ENCODE measurements at places on chromosomes 2 and 18.

DNA sequence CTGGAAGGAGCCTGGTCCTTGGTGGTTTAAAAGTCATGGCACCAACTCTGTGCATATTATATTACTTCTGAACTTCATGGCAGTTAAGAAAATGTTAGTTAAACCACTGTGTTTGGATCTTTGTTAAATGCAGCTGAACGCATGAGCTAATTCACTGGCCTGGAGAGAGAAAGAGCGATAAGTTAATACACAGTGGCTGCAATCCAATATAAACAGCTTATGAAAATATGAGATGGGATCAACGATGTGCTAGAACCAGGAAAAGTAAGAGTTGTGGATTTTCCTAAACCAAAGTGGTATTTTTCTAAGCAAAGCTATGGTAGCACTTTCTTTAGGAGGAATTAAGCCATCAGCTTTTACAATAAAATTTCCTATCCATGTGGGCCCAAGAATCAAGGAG is 326.7 kb downstream of the MTX2 start:
- no peak for DNase-seq

DNA sequence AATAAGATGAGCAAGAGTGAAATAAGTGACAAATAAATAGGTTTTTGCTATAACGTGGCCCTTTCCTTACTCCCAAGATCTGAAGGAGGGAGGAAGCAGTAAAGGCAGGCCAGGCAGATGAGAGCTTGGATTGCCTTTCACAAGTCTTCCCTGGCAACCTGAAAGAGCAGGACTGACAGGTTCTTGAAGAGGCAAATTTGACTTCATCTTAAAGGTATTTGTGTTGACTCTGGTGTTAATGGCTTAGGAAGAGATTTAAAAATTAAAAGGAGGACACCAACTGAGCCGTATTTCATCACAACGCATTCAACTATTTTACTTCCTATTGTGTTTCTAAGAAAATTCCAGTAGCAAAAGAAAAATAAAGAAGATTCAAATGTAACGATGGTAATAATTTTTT is 3.2 kb downstream of the STRN start:
- no peak for DNase-seq

DNA sequence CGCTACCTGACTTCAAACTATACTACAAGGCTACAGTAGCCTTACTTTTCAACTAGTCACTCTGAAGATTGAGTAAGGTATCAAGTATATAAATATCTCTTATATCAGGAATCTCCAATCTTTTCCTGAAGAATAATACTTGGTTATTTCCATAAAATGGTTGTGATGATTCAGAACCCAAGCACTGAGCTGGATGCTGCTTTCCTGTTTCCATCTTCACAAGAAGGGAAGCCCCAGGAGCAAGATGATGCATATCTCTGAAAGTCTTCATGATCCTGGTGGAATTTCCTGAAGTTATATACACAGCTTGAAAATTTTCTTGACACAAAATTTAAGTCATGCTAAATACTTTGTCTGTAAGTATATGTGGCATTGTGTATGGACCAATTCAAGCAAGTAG is 243.9 kb upstream of the TANK start:
- DNase-seq: no peak

- DNase-seq: no peak
Measured at GRCh38 chr2:47512581-47513083, 109.7 kb downstream of the MSH2 start.

DNA sequence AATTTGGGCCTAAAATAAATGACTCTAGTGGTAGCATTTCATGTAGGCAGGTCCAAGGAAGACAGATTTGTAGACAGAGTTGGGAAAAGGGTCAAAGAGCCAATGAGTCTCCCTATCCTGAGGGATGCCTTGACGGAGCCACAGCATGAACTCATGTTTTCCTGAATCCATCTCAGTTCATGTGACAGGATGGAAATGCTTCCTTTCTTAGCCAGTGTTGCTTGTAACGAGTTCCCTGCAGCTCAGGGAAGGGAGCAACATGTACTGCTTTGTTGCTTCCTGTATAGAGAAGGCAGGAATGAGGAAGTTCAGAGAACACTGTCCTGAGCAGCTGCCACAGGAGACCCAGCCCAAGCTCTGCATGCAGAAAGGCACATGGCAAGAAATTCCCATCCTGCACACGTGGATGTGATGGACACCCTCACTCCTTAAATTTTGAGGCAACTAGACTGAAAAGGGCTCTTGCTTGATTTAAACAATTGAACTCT is 27.9 kb downstream of the TMEM17 start:
- peak; percentile 30 for DNase-seq

GRCh38 chr2:73252238-73253027 is 18.3 kb downstream of the CCT7 start:
- DNase-seq: no peak

GRCh38 chr2:58427572-58428095 is 186.5 kb upstream of the FANCL start:
- peak; percentile 6 for DNase-seq

DNA sequence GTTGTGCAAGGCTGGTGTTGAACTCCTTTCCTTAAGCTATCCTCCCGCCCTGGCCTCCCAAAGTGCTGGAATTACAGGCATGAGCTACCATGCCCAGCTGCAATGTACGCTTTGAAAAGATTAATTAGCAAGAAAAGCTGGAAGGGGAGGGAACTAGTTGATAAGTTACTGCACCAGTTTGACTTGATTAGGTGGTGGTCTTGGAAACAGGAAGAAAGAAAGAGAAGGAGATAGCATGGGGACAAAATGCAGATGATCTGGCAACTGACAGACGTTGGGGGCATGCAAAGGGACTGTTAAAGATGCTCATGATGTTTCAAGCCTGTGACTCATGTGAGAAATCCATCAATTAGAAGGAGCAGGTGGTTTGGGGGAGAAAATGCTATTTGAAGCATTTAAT is 68.6 kb downstream of the PLEKHM3 start:
- DNase-seq: no peak

GRCh38 chr2:167253025-167253424 is 364.7 kb downstream of the XIRP2 start:
- no peak for DNase-seq

GRCh38 chr2:240205348-240205747 is 64.9 kb upstream of the OTOS start:
- no peak for DNase-seq

DNA sequence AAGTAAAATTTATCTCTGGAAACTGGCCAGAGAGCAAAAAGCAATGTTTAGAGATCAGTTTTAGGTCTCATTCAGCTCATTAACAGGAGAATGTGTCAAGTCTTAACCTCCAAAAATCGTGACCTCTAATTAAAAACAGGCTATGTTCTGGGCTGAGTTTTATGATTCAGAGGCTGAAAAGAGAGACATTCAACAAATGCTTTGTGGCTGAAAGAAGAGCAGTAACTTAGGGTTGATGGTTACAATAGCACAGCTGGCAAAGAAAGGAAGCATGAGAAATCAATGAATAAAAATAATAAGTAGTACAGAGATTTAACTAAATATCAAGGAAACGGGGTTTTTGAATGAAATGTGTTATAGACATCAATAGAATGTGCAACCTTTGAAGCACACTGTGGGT is 13.1 kb downstream of the TGIF1 start:
- DNase-seq: no peak

- DNase-seq: peak; percentile 73
Measured at GRCh38 chr2:60213865-60214625, 339.4 kb downstream of the BCL11A start.

- no peak for DNase-seq
Measured at GRCh38 chr2:102619414-102620319, at the start of gene SLC9A2. Gene SLC9A2 (plus strand): TSS chr2:102619553. CDS start chr2:102619849, 296 bp downstream.

DNA sequence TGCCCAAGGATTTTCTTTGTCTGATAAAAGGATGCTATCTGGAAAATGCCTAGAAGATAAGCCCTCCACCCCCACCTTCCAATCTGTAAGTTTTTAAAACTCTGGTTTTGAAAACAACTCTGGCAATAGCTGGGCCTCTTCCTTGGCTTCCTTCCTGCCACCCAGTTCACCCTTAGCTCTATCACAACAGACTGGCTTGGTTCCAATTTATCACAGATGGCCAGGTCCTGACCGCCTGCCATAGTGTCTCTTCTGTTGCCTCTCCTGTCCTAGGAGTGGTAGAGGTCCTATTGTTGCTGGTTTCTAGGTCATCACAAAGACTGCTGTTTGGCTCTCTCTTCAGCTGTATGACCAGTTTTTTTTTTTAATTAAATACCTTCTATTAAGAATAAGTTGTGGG is 1727.9 kb upstream of the SLC39A10 start:
- no peak for DNase-seq

DNA sequence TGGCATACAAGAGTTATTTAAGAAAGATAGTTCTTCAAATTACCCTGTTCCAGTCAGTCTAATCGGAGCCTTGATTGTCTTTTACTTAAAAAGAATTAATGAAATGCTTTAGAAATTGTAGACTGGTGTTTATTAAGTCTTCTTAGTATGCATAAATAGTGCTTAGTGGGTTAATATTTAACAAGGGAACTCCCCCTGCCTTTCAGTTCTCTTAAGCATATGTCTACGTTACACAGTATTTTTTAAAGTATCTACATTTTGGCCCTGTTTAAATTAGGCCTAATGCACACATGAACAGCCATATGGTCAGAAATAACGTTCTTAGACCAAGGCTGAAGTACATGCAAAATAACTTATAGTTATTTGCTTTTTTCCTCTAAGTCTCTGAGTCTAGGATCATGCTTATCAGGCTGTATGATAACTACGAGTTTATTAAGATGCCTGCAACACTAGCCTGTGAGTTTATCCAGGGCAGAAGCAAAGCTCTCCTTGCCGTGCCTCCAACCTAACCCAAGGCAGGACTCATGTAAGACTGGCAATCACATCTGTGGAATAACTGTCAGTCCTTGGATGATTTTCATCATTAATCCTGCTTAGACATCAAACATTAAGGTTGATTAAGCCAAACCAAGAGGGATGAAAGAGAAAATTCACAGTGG is 6.7 kb downstream of the BCL2 start:
- no peak for DNase-seq

GRCh38 chr2:40403233-40403836 is 48.6 kb downstream of the SLC8A1 start:
- DNase-seq: no peak

DNA sequence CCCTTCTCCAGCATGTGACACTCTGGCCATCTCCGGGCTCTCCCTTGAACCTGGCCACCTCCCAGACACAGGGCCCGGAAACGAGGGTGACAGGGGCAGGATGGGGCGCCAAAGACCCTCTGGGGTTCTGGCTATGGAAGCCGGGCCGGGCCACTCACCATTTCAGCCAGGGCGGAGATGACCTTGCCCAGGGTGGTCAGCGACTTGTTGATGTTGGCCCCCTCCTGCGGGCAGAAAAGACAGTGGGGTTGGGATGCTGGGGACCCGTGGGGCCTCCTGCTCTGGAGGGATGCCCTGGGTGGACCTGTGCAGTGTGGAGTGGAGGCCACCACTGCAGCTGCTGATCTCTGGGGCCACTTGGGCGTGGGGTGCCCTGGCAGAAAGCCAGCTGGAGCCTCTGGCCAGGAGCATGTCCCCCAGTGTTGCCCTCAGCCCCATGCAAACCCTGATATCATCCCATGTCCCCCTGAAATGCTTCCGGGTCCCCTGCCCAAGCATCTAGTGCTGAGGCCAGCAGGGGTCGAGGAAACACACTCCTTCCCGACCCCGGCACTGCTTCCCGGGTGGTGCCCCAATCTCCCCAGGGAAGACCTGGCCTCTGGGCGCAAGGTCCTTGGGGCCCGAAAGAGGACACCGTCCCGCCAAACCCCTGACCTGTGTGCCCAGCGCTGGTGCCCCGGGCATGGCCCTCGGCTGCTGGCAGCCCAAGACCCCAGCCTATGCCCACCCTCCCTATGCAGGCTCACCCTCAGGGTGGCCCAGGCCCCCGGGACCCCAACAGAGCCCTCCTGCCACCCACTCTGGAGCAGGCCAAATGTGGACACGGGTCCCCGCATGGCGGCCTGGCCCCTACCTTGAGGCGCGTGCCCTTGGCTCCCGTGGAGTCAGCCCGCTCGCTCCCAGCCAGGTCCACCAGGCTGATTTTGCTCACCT is 36.9 kb downstream of the KIF1A start:
- DNase-seq: no peak

- DNase-seq: no peak
Measured at GRCh38 chr2:3149441-3150217, 228.0 kb downstream of the EIPR1 start.

DNA sequence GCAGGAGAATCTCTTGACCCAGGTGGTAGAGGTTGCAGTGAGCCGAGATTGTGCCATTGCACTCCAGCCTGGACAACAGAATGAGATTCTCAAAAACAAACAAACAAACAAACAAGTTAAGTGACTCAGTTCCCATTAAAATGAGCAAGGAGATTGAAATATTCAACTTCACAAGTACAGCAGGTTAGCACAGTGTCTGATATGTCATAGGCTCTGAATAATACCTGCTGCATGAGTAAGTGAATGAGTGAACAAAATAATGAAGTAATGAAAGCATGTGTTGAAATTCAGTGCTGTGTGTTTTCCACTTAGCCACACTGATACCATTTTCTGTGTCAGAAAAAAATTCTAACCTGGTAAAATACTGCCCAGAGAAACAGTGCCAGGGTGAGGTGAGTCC is 41.9 kb upstream of the SETBP1 start:
- no peak for DNase-seq

DNA sequence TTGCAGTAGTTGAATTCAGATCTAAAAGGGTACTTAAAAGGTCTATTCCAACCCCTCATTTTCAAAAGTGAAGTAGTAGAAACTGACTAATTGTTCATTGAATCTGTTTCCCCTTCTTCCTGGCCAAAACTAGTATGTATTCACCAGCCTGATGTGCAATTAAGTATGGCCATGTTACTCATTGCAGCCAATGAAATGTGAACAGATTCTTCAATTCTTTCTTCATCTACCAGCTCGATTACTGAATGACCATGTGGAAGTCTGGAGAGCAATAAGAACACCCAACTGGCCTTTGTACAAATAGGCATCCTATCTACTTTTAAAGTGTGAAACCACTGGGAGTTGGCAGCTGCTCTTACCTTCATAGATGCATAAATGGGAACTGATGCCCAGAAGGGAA is 449.0 kb upstream of the ID2 start:
- DNase-seq: peak; percentile 29

- peak; percentile 17 for DNase-seq
Measured at GRCh38 chr2:36409935-36410334, 54.4 kb downstream of the CRIM1 start.

GRCh38 chr2:126909366-126909765 is 10.7 kb downstream of the TEX51 start:
- DNase-seq: no peak

DNA sequence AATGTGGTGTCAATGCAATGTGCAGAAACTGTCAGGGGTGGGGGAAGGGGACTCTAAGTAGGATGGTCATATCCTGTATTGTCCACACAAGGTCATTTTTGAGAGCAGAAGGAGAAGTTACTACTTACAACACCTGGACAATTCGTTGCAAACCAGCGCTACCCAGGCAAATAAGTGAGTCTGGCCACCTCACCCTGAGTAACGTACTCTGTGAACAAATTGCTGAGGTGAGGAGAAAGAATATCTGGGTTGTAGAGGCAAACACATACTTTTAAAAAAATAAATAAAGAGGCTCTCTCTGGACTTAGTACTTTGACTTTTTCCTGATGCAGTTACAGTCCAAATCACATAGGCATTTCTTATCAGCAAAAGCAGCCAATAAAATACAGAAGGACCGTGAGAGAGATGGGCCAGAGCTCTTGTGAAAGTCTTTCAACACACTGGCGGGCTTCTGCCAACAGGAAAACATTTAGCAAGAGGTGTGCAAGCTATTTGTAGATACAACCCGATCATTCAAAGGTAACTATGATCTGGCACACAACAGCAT is 268.2 kb upstream of the ID2 start:
- peak; percentile 19 for DNase-seq

GRCh38 chr2:223549215-223549614 is 52.9 kb downstream of the SCG2 start:
- no peak for DNase-seq

Measured in inflammatory macrophage (primary cell).